ENCODE measurements at places on chromosomes 5 and 9.

- DNase-seq, result no peak
Measured at GRCh38 chr5:153926201-153926600, 112.5 kb downstream of the FAM114A2 start.

- DNase-seq, result peak; percentile 57
Measured at GRCh38 chr5:1479581-1480188, 34.4 kb upstream of the SLC6A3 start.

DNA sequence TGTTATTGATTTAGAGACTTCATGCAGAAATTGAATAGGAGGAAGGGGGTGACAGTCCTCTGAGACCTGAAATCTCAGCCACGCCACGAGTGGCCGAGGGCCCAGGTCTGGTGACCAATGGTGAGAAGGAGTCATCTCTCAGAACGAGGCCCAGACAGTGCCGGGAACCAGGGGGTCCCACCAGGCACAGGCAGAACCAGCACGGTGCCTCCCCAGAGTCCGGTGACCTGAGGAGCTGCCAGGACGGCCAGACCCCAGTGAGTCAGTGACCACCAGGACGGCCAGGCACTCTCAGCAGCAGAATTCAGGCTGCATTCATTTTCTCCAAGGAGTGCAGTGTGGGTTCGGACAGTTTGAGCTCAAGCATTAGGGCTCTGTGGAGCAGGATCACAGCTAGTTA, 43.8 kb upstream of the NKD2 start:
- DNase-seq, result no peak

- DNase-seq, result no peak
Measured at GRCh38 chr5:159774476-159775031, 141.7 kb upstream of the ADRA1B start.

GRCh38 chr9:19151425-19152159, 24.3 kb upstream of the PLIN2 start:
- DNase-seq, result no peak

- no peak for DNase-seq
Measured at GRCh38 chr9:37119360-37119759, 1.0 kb upstream of the ZCCHC7 start.

GRCh38 chr5:14215901-14216300, 72.8 kb downstream of the TRIO start:
- DNase-seq, result no peak

Data from urothelium cell line (cell line).